Suppressor macrophage (primary cell): ENCODE measurements at places on chromosomes 2 and 18.

DNA sequence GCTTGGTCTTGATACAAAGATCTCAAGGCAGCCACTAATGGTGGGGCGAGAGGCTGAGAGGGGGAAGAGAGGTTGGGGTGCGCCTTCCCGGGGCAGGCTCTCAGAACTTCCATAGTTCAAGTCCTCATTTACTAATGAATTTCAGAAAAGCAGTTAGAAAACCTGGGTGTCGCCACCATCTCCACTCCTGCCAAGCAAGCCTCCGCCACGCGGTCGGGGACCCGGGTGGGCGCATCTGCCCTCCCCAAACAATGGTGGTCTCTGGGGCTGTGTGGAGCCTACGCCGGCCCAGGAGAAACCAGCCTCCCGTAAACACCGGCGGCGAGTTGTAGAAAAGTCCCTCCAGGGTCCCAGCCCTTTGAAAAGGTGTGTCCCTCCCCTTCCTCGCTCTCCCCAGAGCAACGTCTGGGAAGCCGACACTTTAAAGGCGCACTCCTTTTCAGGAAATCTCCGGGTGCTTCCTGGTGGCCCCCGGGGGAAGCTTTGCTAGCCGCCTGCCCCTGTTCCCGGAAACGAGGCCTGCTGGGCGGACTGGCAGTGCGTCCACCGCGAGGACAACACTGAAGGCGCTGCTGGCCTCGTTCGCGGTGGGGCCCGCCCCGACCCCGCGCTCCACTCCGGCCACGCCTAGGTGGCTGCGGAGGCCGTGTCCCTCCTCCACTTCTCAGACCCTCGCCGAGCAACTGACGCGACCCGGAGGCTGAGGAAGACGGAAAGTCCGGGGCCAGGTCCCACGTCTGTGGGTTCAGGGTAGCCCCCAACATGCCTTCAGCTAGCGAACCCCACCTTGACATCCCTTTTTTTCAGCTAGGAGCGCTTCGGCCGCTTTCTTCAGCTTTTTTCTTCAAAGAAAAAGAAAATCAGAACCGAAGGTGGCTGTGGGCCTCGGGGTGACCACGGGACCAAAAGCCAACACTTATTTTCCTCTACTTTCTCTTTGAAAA is 16.8 kb downstream of the EVX2 start:
- no peak for DNase-seq

GRCh38 chr2:42025151-42025582 is 22.7 kb upstream of the PKDCC start:
- DNase-seq: no peak

GRCh38 chr2:74191596-74192380 is 6.6 kb upstream of the MTHFD2 start:
- no peak for DNase-seq

GRCh38 chr2:236830926-236831325 is 254.8 kb upstream of the COPS8 start:
- DNase-seq: no peak

GRCh38 chr2:38615237-38615636 is 12.5 kb upstream of the HNRNPLL start:
- DNase-seq: peak; percentile 71

- no peak for DNase-seq
Measured at GRCh38 chr2:119508756-119509155, 15.5 kb downstream of the SCTR start.

DNA sequence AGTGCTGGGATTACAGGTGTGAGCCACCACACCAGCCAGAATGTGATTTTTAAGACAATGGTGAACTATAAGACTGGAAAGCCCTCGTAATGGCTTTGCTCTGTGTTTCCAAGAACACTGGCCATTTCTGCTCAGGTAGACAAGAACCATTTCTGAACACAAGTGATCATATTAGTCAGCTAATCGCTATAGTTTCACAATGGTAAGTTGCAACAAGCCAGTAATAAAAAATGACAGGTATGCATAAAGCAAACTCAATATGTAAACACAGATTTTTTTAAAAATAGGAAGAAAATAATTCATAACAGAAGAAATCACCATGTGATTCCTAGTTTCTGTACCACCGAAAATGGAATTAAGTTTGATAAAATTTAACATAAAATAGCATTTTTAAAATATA is 166.5 kb downstream of the THADA start:
- DNase-seq: no peak

DNA sequence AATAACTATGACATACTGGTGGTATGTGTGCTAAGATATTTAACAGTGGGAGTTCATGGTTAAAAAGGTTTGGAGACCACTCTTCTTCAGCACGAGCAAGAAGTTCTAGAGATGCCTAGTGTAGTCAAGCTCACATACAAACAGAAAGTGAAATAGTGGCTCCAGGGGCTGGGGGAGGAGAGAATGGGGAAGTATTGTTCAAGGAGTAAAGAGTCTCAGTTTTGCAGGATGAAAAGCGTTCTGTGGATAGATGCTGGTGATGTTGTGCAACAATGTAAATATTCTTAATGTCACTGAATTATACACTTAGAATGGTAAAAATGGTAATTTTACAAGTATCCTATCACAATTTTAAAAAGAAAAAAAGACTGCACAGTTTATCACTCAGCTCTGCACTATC is 29.0 kb upstream of the EPAS1 start:
- peak; percentile 56 for DNase-seq

DNA sequence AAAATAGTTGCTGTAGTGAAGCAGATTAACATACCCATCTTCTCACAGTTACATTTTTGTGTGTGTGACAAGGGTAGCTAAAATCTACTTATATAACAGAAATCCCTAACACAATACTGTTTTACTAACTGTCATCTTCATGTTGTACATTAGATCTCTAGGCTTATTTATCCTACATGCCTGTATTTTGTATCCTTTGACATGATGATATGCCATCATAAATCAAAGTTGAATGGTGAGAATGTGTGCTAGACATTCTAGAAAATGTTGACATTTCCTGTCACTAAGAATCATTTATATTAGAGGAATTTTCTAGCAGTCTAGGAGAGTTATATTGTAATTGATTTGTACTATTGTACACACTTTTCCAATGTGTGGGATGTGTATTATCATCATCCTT is 21.5 kb upstream of the CALCRL start:
- DNase-seq: no peak

DNA sequence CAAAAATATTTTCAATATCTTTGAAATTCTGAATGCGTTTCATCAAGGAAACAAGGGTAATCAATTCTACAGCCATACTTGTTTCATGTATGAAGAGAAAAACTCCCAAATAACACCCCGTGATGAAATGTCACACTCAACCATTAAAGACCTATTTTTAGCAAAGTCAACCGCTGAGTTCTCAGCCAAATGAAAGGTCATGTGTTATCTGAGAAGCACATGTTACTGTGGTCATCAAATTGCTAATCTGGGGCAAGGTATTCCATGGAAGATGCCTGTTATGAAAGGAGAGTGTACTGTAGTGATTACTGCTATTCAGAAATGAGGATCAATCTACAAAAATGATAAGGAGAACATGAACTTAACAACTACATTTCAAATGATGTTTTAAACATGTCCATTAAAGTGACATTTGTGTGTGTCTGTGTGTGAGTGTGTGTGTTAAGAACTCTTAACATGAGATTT is 126.7 kb downstream of the BCL2 start:
- DNase-seq: peak; percentile 65

DNA sequence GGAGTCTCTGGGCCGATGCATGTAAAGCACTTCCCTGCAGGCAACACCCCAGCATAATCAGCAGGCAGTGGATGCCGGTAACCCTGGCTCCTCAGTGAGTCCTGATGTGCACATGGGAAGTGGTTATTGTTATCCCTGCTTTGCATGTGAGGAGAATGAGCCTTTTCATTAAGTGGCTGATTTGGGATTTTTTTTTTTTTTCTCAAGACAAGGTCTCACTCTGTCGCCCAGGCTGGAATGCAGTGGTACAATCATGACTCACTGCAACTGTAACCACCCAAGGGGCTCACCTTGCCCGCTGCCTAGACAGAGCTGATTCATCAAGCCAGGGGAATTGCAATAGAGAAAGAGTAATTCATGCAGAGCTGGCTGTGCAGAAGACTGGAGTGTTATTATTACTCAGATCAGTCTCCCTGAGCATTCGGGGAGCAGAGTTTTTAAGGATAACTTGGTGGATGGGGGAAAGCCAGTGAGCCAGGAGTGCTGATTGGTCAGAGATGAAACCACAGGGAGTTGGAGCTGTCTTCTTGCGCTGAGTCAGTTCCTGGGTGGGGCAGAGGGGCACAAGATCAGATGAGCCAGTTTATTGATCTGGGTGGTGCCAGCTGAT is 95.4 kb downstream of the SOCS6 start:
- DNase-seq: no peak

GRCh38 chr18:76547296-76547695 is 52.3 kb upstream of the ZNF516 start:
- DNase-seq: no peak

DNA sequence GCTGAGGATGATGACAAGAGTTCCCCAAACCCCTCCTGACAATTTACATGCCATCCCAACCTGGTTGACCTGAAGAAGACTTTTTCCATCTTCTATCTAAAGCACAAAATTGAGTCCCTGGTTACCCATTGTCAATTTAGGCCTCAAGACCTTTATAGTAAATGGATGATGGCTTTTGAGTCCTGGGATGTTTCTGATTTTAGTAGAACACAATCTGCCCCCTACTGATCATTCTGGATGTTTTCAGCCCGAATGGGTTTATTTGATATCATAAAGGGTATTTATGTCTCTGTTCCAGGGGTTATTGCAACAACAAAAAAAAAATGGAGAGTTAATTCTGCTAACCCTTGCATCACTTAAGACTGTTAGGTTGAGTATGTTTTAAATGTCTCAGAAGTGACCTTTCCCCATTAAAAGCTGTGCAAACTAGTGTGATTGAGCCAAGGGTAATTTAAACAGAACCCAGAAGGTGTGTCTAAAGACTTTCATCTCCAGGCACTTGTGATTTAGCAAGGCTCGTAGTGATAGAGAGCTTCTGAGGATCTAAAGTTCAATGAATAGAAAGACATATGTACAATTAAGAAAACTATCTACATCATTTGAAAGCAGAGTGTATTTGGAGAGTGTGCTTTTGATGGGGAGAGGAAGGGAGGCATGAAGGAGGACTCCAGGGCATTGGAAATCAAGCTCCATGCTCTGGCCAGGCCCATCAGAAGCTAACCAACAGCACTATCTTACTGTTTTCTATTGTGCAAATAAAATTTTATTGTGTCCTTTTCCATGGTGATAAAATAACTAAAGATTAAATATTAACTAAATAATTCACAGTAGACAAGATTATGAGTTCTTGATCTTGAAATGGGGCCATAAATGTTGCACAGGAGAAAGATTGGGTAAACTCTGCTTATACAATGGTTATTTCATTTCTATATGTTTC is 96.6 kb upstream of the NOSTRIN start:
- DNase-seq: no peak

DNA sequence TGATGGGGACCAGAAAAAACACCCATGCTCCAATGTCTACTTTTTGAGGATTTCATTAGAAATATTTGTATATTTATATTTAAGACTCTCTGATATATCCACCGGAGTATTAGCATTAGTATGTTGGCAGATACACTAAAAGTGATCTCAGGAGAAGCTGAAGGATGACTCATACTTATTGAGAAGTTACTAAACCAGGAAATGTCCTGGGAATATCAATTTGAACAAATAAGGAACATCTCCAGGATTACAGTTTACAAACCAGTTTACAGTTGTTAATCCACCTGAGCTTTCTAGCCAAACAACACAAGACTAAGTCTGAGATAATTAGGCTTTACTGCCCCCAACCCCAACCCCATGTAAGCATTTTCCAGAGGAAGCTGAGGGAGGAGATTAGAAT is 16.1 kb upstream of the DPP4 start:
- DNase-seq: peak; percentile 30
